Foreskin keratinocyte (primary cell): ENCODE measurements at places on chromosomes 7 and 10. TPM values are rescaled to one million over a fixed set of nuclear protein-coding genes. Genes with fewer than 3 reads are reported as not detected.

Gene PRR15
- total RNA-seq, result 5.0 and 5.7 TPM in 2 replicates

Gene ELFN1
- 0.10 TPM in 1 of 2 replicates, not detected in the other for total RNA-seq

Gene TAS2R39
- not detected in 2 replicates for total RNA-seq

Gene TMEM225B
- total RNA-seq, result 0.25 TPM in 1 of 2 replicates, not detected in the other

Gene OPN4
- not detected in 2 replicates for total RNA-seq
